ENCODE measurements at places on chromosomes 2 and 18.
A peak's percentile ranks its signal among the peaks of the same experiment; 100 is the strongest.

DNA sequence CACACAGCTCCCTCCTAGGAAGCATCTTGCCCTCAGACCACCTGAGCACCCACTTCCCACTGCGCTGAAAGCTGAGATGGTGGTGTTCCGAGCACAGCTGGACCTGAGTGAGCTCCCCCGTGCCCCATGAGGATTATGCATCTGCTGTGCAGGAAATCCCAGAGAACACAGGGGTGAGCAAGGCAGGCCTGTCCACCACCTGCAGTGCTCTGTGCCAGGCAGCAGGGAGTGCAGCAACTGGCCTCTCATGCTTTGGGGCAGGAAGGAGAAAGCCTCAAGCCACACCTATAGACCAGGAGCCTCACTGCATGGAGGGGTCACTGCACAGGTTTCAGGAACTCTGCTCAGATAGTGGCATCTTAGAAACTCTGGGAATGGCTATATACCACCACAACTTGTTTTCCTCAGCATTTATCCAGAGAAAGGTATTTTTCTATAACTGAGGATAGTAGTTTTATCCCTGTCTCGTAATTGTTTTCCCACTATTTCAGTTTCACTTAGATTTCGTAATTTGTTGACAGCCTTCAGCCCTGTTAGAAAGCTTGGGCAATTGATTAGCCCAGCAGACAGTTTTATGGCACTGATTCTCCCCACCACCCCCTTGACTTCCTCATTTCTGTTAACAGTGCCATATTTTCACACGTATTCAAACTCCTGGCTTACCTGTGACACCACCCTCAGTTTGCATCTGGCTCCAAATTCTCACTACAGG lies 144.3 kb upstream of the DAPL1 start:
- DNase-seq: no peak

DNA sequence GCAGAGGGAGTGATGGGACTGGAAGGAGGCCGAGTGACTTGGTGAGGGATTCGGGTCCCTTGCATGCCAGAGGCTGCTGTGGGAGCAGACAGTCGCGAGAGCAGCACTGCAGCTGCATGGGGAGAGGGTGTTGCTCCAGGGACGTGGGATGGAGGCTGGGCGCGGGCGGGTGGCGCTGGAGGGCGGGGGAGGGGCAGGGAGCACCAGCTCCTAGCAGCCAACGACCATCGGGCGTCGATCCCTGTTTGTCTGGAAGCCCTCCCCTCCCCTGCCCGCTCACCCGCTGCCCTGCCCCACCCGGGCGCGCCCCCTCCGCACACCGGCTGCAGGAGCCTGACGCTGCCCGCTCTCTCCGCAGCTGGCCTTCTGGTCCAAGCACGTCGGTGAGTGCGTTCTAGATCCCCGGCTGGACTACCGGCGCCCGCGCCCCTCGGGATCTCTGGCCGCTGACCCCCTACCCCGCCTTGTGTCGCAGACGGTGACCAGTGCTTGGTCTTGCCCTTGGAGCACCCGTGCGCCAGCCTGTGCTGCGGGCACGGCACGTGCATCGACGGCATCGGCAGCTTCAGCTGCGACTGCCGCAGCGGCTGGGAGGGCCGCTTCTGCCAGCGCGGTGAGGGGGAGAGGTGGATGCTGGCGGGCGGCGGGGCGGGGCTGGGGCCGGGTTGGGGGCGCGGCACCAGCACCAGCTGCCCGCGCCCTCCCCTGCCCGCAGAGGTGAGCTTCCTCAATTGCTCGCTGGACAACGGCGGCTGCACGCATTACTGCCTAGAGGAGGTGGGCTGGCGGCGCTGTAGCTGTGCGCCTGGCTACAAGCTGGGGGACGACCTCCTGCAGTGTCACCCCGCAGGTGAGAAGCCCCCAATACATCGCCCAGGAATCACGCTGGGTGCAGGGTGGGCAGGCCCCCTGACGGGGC lies 4.6 kb downstream of the PROC start:
- DNase-seq: no peak

DNA sequence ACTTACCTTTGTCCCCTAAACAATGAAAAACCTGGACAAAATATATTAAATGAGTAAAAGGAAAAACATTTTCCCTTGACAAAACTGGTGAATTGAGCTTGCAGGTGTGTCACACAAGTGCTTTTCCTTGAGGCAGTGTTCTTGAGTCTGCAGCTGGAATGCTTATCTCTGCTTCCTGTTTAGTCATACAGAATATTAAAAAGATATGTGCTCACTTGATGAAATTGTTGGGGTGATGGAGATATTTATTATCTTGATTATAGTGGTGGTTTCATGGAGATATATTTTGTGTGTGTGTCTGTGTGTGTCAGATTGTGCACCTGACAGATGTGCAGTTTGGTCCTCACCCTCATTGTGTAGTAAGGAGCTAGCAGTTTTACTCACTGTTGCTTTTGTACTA lies 3.3 kb downstream of the TAF1B start:
- DNase-seq: no peak

DNA sequence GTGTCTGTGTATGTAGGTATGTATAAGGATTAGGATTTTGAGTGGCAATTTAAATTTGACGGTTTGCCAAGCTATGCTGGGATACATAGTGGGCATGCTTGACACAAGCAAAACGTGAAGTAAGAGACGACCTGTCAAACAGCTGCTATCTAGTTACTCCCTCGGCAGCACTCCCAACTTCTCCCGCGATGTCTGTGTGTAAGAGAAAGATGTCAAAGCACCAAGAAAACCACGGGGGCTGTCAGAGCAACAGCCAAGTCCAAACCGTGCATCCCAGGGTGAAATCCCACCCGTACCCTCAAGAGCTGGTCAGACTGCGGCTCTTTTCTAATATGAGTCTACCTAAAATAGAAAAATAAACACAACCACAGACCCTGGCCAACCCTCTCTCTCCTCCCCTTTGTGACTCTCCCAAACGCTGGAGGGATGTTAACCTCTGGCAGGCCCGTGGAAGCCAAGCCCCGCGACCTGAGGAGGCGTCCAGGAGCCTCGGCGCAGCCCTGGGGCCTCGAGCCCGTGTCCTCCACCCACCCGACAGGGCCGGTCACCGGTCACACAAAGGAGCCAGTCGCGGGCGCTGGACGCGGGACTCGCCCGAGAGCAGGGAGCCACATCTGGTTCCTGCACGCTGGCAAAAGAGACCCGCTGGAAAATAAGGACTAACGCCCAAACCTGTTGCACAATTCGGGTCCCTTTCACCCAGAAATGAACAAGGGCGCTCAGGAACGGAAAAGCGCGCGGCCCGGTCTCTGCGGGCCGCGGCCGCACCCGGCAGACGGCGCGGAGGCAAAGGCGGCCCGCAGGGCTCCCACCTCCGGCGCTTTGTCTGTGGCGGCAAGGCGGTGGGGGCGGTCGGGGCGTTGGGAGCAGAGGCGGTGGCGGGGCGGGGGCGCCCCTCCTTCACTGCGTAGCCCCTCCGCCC lies 925 bp downstream of the SESTD1 start:
- DNase-seq: peak; percentile 41

DNA sequence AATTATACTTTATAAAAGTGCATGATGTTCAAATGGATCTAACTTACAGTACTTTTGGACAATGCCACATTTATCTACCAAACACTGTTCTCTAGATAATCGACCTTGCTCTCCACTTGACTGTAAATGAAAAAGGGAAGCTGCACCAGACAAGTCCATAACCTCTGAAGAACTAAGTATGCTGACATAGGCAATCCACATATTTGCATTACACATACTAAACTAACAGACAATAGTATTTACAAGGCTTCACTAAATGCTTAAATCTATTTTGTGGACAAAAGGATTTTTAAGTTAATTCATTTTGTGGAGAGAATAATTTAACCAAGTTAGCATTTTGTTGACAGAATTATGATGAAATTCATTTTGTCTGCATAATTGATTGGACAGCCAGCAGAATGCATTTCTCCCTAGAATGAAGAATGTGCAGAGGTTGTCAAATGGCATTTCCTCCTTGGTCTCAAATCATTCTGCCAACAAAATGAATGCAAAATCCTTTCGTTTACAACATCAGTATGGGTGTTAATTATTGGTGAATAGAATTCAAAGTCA lies 520.9 kb downstream of the CPS1 start:
- no peak for DNase-seq

DNA sequence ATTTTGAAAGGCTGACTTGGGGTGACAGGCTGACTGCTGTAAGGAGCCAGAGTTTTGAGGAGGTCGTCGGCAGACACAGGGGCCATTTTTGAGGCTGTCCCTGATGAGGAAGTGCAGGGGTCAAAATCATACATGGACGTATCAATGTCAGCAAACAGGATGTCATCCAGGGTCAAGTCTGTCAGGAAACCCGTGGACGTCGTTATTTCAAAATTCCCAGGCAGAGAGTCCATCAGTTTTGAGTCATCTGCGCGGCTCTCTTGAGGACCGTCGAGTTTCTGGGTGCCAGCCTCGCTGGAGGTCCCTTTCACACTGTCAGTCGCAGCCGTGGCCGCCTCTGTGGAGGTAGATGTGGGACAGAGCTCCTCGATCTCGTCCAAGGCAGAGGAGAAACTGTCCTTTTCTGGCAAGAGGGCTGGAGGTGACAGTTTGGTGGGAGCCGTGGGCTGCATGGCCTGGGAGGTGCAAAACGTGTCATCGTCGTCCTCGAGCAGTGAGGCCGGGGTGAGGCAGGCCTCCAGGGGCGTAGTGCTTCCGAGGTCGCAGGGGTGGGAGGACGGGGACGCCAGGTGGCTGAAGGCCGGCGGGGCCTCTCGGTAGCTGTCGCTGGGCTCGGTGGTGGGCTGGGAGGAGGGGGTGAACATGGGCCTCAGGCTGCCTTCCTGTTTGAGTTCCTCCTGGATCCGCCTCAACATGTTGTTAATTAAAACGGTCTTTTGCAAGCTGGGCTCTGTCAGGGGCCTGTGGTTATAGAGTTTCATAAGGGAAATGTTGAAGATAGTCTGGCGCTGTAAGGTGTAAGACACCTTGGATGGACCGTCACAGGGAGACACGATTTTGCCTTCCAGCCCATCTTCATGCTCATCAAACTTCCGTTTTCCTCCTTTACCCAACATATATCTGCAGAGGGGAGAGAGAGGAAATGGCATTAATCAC lies 17.5 kb downstream of the SERTAD2 start:
- DNase-seq: peak; percentile 8

DNA sequence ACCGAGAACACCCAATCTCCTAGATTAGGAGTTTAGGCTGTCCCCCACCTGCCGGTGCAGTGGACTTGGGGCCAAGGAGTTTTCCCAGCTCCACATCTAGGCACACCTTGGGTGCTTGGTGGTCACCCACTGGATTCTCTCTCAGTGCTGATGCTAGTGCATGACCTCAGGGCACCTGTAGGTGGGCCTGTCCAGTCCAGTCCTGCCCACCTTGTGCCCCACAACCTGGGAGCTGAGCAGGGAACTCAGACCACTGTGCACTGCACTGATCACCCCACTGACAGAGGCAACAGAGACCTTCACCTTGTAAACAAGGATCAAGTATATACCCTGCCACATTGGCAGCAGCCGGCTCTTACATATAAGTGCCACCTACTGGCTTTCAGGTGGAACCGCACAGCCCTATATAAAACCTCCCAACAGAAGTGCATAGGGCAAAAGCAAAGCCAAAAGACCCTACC lies 12.7 kb upstream of the CDH19 start:
- no peak for DNase-seq

DNA sequence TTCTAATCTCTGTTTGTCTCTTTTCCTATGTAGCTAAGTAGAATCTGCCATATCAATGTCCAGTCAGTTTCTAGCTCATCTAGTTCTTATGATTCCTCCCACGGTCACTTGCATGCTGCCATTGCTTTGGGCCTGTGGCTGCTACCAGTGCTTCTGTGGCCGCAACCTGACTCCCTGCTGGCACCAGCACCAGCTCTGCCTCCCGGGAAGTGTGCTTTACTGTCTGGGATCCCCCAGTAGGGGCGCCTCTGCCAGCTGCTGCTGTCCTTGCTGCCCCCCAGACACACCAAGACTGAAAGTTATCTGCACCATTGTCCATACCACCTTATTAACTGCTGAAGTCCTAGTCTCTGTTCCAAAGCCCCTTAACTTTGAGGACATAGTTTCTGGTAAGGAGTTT lies 56.3 kb downstream of the RAPGEF4 start:
- no peak for DNase-seq

DNA sequence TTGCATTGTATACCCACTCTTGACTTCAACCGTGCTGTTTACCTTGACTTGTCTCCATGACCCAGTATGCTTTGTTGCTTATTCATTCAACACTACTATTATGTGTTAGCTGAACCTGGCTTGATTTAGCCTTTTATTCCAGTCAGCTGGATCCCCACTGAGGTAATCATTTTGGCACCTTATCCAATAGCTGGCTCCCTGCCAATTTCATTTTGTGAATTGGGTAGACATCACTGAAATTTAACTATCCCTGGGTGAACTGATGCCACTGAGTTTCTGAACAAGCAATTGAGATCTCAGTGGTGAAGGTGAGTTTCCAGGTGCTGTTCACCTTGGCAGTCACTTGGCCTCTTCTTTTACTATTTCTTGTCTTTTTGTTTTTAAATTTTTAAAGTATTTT lies 584.3 kb downstream of the ADCYAP1 start:
- no peak for DNase-seq

- DNase-seq: no peak
These were observed 50.7 kb upstream of the ACAA2 start for GRCh38 chr18:49863769-49864621.
